ENCODE measurements at places on chromosomes 5 and 9.
A peak's percentile ranks its signal among the peaks of the same experiment; 100 is the strongest.

GRCh38 chr5:120146787-120147186 is 317.3 kb upstream of the PRR16 start:
- DNase-seq: peak; percentile 36

- peak; percentile 71 for DNase-seq
Observed at GRCh38 chr9:81522716-81523551, 166.4 kb downstream of the TLE1 start.

DNA sequence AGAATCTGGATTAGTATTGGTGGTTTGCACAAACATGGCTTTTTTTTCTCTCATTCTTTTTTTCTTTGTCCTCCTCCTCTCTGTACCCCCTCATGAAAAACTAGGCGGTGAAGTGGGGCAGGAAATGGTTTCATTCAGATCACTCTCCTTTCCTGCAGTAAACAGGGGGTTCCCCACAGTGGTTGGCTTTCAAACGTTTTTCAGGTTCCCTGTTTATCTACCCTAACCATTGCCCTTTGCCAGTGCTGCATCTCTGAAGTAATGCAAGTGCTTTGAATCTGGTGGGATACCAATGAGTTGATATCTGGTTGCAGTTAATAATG is 29.8 kb downstream of the NR4A3 start:
- no peak for DNase-seq

DNA sequence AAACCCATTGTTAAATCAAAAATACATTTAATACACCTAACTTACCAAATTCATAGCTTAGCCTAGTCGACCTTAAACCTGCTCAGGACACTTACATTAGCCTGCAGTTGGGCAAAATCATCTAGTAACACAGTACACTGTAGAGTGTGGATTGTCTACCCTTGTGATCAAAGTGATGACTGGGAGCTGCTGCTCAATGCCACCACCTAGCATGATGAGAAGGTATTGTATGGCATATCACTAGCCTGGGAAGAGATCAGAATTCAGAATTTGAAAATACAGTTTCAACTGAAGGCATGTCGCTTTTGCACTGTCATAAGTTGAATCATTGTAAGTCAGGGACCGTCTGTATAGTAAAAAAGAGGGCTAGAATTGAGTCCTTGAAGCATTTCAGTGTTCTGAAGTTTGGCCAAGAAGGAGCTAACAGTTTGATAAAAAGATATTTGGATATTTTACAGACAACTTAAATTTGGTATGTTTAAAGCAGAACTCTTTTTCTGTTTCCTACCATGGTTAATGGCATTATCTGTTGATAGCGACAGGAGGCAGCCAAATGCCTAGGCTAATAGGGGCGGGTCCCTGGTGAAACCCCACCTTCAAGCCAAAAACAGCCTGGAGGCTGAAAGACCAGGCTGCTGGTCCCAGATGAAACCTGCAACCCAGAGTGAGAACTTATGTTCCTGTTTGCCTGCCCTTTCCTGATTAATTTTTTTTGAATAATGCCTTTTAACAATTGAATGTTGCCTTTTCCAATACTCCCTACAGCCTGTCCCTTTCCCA is 23.0 kb downstream of the SMIM15 start:
- DNase-seq: no peak

DNA sequence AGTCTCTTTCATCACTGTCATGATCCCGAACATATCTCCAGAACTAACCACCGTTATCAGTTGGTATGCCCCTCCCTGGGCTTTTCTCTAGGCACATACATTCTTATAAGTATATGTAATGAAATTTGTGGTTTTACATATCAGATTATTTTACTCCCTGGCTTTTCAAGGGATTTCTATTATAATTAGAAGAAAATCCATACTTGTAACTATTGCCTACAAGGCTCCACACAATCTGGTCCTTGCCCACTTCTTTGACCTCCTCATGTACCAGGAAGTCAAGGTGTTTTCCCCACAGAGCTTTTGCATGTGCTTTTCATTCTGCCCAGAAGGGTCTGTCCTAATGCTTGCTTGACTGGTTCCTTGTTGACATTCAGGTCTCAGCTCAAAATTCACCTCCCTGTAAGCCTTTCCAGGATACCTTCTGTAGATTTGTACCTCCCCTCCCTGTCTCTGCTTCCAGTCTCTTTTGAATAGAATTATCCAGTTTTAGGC is 33.6 kb upstream of the HSD17B4 start:
- no peak for DNase-seq

All from astrocyte of the spinal cord (primary cell).